ENCODE measurements at places on chromosomes 3 and 15.

DNA sequence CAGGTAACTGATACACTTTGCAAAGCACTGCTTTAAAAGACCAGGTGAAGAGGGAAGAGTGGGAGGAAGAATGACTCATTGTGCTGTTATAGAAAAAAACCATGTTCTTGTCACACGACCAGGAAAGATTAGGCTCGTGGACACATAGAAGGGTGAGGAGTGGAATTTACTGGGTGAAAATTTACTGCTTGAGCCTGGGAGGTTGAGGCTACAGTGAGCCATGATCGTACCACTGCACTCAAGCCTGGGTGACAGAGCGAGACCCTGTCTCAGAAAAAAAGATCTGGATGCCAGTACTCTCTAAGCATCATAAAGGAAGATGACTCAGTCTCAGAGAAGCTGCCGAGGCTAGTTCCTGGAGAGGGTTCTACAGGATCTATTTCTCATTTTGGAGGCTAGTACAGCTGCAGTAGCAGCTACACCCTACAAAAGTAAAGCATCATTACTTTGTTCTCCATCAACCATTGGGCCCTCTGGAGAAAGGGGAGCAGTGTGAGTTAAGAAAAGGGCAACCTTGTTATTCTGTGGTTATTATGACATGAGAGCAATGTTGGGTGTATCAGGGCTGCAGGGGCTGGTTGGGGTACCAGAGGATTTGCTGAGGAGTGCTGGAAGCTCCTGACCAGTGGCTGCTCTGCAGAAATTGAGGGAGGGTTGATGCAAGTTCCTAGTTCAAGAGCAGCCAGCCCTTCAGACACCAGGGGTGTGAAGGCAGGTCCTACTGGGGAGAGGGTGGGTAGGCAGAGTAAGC, 75.4 kb downstream of the CMTM8 start:
- peak; percentile 25 for DNase-seq

GRCh38 chr3:5168110-5168509, 19.4 kb upstream of the EDEM1 start:
- no peak for DNase-seq

- no peak for DNase-seq
Observed at GRCh38 chr3:82587174-82587573, 825.7 kb upstream of the GBE1 start.

- peak; percentile 14 for DNase-seq
Observed at GRCh38 chr3:139794469-139795265, 116.9 kb upstream of the NMNAT3 start.

- peak; percentile 94 for DNase-seq
Observed at GRCh38 chr3:30342318-30343060, 263.9 kb upstream of the TGFBR2 start.

GRCh38 chr15:70100474-70101341, 3.0 kb upstream of the TLE3 start:
- peak; percentile 78 for DNase-seq

DNA sequence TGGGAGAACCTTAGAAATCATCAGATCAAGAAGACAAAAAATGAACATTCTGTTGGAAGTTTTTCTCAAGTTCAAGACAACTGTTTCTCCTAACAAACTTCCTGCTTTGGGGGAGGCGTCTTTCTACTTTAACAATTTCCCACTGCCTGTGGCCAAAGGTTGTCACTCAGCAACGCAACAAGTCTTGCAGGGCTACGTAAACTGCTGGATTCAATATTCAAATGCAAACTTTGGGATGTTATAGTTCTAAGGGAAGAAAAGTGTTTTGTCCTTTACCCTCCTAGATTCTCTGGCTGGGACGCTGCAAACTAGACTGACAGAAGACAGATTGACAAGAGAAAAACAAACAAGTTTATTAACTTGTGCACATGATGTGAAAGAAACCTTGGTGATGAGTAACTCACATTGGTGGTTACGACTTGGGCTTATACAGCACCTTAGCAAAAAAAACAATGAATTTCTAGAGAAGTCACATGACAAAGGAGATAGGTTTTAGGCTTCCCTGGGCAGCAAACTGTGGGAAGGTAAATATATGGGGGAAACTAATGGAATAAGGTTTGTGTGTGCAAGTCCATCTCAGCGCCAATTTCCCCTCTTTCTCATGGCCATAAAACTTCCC, 34.0 kb upstream of the ARPIN start:
- no peak for DNase-seq

GRCh38 chr15:65386376-65386775, 8.6 kb upstream of the IGDCC3 start:
- no peak for DNase-seq

DNA sequence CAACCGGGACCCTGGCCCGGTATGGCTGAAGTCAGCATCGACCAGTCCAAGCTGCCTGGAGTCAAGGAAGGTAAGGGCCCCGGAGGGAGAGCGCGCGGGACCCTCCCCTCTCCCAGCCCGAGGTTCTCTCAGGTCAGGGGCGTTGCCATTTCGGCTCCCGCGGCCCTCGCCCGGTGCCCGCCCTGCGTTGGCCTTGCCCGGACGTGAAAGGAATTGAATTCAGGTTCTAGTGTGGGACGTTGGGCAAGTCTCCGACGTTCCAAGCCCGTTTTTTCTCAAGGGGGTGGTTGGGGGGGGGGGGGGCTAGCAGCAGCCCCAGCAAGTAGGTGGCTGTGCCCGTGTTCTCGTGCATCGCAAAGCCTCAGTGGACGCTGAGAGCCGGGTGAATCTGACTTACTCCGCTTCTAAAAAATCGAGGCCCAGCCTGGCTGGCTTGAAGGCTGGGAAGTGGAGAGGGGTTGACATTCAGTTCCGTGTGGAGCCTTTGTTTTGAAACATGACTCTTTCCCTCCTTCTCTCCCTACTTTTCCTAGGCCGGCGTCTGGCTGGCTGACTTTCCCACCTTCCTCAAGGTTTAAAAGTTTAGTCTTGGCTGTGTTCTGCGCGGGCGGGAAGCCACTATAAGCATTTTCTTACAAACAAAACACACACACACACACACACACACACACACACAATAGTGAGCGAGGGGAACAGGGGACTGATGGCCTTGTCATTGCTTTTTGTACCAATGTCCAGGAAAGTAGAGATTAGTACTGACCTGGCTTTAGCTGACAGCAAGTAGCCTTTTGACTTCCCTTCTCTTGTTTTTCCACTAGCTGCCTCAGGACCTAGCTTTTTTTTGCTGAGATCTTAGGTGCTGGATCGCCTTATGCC, at the start of gene UTS2B:
UTS2B (minus strand) TSS at position 873 of the 876 bp plus-strand sequence. CDS start 48,337 bp downstream, outside the sequence.
- peak; percentile 74 for DNase-seq

- DNase-seq: peak; percentile 72
Observed at GRCh38 chr3:185335799-185336198, 27.1 kb upstream of the MAP3K13 start.

- DNase-seq: no peak
Observed at GRCh38 chr15:100373942-100374341, 32.2 kb upstream of the ADAMTS17 start.

DNA sequence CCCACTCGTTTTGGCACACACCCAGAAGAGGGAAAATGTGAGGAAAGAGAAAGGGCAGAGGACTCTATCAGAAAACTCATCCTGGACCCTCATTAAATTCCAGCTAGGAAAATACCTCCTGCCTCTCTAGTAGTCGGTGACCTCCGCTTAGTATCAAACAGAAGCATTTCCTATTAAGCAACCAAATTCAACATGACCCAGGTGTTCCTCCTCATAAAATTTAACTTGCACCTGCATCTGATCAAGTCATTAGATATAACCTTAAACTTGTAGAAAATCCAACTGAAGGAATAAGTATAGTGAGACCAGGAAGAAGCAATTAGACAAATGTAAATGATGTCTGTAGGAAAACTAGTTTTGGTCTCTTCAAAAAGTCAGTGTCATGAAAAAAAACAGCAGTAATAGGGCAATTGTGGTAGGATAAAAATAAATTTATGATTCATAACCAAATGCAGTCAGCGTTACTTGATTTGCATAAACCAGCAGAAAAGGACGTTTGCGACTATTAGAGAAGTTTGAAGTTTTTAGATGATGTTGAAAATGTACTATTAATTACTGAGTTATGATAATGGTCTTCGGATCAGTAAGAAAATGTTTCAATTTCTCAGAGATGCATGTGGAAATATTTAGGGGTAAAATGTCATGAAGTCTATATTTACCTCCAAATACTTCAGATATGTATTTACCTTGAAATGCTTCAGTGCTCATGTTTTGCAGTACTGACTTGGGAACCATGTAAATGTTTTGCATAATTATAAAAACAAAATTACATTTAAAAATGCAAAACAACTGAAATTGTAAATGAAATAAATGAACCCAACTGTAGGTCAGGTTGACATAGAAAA, 44.6 kb downstream of the LDHAL6B start:
- no peak for DNase-seq
